ENCODE measurements at places on chromosomes 1 and 21.

- no peak for DNase-seq
Measured at GRCh38 chr1:78360584-78360983, 130.2 kb upstream of the PTGFR start.

DNA sequence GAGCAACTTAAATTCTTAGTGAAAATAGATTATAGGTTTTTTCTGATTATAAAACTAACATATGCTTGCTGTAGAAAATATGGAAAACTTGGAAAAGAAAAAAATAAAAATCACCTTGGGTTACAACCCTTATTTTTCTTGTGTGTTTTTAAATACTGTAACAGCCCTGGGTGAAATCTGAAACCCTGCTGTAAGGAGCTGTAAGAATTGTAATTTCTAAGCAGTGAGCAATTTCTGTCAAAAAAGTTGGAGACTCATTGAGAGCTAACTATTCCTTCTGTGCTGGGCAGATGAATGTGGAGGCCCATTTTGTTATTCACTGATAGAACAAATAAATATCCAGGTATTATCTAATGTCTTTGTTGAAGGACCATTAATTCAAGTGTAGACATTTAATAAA is 42.6 kb downstream of the ADCY10 start:
- no peak for DNase-seq

GRCh38 chr1:164188497-164188896 is 370.5 kb upstream of the PBX1 start:
- DNase-seq: no peak

- DNase-seq: no peak
Measured at GRCh38 chr1:248850536-248851251, 8.2 kb downstream of the ZNF692 start.

GRCh38 chr1:186054003-186054402 is 319.8 kb downstream of the HMCN1 start:
- DNase-seq: no peak

DNA sequence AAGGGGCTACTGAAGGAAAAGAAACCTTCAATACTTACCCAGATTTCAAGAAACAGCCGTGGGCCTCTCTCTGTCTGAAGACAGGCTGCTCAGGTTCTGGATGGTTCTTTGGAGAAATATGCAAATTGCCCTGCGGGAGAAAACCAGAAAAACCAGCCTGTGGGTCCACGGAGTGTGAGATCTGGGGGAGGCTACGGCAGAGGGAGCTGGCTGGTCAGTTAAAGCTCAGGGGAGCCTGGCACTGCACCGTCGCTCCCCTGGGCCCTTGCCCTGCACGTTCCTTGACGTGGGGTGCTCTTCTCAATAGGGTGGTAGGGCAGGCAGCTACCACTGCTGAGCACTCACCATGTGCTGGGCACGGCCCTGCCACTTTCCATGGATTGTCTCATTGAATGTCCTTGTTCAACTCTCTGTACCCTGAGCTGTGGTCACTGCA is 12.7 kb downstream of the TMCO4 start:
- no peak for DNase-seq

GRCh38 chr1:3225661-3226060 is 156.7 kb downstream of the PRDM16 start:
- no peak for DNase-seq

GRCh38 chr21:32975811-32976431 is 49.8 kb upstream of the OLIG2 start:
- no peak for DNase-seq

GRCh38 chr1:205963352-205964155 is 20.3 kb upstream of the SLC26A9 start:
- DNase-seq: no peak

DNA sequence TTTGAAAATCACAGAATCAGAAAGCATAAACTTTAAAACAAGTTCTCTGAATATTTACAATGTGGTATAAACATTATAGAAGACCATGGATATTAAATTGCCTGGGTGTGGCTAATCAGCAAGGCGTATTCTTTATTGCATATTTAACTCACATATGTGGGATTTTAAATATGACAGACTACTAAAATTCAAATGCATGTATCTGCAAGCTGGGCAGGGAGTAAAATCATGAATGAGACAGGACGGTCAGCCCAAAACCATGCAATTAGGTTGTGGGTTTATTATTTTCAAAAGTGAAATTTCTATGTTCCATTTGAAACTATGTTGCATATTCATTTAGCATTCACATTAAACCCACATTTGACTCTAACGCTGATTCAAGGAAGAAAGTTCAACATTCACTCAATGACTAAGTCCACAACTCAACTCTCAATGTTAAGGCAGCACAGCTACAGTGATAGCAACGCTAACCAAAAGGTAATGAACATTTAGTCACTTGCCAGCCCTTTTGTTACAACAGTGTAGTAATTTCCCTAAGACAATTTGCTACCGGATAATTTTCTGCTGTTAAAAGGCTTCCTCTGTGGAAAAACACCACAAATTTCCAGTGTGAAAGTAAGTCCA is 6.3 kb upstream of the SYNJ1 start:
- no peak for DNase-seq

DNA sequence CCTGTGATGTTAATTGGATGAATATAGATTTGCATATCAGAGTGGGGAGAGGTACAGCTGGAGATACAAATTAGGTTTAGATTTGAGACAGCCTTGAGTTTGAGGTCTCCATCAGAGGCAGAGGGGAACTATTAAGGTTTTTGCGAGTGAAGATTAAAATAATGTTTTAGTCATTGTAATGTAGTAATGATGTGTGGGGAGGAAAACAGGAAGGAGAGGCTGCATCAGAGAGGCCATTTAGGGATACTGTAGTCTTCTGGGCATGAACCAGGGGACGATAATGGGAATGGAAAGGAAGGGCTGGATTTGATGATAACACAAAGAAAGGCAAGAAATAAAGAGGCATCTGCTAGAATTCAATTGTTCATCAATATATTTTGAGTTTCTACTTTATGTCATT is 9.5 kb downstream of the CD84 start:
- DNase-seq: no peak

- DNase-seq: no peak
Measured at GRCh38 chr1:169608226-169608625, 21.7 kb downstream of the SELP start.

GRCh38 chr1:205714190-205714905 is 34.0 kb upstream of the SLC45A3 start:
- no peak for DNase-seq

GRCh38 chr1:9207715-9208114 is 26.9 kb upstream of the H6PD start:
- DNase-seq: no peak

GRCh38 chr1:154386643-154387352 is 18.3 kb upstream of the IL6R start:
- peak; percentile 83 for DNase-seq

GRCh38 chr1:47471163-47471562 is 33.3 kb downstream of the FOXD2 start:
- DNase-seq: no peak

GRCh38 chr1:231040019-231040799 is at the start of gene FAM89A:
FAM89A (minus strand) TSS chr1:231040254; CDS start chr1:231040211, 43 bp downstream.
- DNase-seq: peak; percentile 67

- peak; percentile 60 for DNase-seq
Measured at GRCh38 chr1:228463559-228464455, 23.4 kb upstream of the RNF187 start.

DNA sequence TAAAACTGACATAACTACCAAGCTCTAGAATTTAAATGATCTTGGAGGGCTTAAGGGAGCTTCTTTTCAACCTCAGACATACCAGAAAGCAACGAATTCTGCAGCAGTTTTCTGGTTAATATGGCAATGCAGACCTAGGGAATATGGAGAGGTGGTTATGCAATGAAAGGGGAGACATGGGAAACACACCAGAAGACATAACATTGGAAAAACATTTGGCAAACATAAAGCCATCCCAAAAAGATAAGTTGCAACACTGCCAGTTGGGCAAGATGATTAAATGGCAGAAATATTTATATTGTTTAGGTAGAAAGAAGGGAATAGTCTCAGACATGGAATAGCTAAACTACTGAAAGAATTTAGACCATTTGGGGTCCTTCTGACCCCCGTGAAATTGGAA is 104.5 kb downstream of the KCNJ6 start:
- no peak for DNase-seq

DNA sequence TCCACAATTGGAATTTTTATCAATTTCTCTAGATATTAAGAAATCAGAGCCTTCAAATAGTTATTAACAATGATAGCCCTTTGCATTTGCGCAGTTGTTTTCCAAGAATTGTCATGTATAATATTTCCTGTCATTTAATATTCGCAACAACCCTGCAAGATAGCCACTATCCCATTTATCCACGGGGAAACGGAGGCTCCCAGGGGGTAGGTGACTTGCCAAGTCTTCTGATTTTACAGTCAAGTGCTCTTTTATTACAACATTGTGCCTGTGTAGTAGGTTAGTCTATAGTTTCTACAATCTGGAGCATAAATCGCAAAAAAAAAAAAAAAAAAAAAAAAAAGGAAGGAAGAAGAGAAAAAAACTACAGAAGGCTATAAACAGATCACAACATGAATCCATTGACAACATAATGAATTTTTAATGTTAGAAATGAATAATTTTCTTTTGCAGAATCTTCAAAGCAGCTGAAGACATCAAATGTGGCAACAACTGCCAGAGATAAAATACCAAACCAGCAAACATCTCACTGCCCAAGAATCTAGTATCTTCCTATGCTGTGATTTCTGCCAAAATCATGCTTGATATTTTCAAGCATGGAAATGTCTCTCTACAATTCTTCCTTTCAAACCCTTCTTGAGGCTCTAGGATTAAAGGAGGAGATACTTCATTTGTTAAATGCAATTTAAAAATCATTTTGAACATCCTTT is 125.5 kb downstream of the PTPN14 start:
- DNase-seq: no peak

DNA sequence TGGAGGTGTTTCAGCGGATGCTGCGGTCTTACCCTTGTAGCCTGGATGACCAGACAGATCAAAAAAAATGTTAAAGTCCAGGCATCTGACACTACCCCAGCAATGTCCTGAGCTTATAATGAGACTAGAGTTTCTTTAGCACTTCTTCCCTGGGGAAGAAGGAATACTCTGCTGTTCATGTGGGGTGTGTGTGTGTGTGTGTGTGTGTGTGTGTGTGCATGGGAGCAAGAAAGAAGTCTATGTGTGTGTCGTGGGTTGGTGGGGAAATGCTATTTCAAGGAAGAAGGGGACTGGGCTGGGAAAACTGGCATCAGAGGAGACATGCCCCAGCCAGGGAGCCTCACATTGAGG is 3.0 kb upstream of the RASSF5 start:
- DNase-seq: no peak

GRCh38 chr1:155255243-155256007 is at the start of gene ENTREP3:
ENTREP3 (minus strand) TSS chr1:155255483; CDS start chr1:155254877, 606 bp downstream.
- peak; percentile 75 for DNase-seq

- DNase-seq: no peak
Measured at GRCh38 chr1:50349242-50349565, 74.0 kb downstream of the DMRTA2 start.

DNA sequence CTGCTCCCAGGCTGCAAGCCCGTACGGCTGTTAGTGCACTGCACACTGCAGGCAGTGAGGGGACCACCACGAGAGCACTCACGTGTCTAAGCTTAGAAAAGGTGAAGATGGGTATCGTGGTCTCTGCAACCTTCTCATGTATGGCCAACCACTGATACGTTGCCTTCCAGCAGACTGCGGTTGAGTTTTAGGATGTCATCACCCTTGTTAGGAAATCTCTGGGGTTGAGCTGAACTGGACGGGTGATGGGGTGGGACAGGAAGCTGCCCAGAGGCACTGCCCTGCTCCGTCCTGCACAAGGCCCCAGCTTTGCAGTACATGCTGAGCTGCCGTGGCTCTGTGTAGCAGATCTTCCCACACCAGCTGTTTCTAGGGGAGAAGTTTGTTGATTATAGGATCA is 43.3 kb downstream of the FAAP20 start:
- DNase-seq: no peak

- no peak for DNase-seq
Measured at GRCh38 chr1:184465489-184466146, 78.8 kb downstream of the C1orf21 start.

DNA sequence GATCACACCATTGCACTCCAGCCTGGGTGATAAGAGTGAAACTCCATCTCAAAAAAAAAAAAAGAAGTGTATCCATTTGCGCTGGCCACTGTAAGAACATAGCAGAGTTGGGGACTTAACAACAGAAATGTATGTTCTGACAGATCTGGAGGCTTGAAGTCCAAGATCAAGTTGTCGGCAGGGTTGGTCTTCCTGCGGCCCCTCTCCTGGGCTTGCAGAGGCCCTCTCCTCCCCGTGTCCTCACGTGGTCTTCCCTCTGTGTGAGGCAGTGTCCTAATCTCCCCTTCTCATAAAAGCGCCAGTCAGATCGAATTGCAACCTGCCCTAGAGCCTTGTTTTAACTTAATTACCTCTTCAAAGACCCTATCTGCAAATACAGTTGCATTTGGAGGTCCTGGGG is 52.6 kb downstream of the MT1HL1 start:
- no peak for DNase-seq

DNA sequence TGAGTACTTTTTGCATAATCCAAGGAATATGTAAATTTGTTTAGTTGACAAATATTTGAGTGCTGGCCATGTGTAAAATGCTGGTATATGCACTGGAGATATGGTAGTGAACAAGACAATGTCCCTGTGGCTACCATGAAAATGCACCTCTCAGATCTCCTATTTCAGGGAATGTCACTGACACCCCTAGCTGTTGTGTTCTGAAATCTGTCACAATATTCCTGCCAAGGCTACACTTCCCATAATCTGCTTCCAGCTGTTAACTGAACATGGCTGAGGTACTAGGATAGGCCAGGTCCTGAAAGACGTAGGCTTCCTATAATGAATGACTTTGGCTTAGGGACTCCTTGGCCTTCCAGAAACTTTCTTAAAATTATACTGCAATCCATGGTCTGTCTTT is 197.8 kb downstream of the ZNF648 start:
- no peak for DNase-seq

DNA sequence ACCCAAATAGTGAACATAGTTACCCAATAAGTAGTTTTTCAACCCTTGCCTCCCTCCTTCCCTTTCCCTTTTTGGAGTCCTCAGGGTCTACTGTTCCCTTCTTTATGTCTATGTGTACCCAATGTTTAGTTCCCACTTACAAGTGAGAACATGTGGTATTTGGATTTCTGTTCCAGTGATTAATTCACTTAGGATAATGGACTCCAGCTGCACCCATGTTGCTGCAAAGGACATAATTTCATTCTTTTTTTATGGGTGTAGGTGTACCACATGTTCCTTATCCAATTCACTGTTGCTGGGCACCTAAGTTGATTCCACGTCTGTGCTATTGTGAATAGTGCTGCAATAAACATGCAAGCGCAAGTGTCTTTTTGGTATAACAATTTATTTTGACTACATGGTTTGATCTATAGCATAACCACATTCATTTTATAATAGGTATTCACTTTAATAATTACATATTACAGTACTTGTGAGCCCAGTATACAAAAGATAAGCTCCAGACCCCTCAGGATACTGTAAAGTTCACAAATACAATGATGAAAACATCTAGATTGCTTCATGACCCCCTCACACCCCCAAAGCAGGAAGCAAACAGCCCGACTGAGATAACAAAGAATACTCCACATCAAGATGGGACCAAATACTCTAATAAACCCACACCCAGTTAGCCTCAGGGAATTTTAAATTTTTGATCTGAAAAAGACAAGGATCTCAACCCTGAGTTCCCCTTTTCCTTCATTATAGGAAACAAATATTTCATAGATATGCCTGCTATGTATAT is 45.3 kb downstream of the PUM1 start:
- no peak for DNase-seq

GRCh38 chr1:156643778-156644092 is 1.8 kb downstream of the BCAN start:
- DNase-seq: no peak

- no peak for DNase-seq
Measured at GRCh38 chr1:22171951-22172715, 29.2 kb upstream of the WNT4 start.
